ENCODE measurements at places on chromosomes 11 and 22.

GRCh38 chr11:85965202-85965601 lies 103.7 kb downstream of the PICALM start:
- DNase-seq = no peak

DNA sequence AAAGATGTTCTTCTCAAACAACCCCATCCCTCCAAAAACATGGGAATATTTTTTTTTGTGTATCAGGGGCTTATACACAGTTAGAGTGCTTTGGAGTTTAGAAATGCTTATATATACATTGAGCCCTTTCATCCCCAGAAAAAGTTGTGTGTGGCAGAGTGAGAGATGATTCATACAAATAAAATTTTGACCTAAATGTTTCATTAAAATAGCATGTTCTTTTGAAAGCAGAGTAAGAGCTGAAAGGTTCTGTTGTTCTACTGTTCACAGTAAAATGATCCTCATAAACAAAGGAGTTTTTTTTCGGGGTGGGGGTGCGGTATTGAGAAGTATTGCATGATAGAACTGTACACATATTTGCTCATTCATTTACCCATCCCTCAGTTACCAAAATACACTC lies 512.4 kb downstream of the DLG2 start:
- DNase-seq = no peak

GRCh38 chr11:127528297-127528696 lies 527.7 kb upstream of the KIRREL3 start:
- no peak for DNase-seq

DNA sequence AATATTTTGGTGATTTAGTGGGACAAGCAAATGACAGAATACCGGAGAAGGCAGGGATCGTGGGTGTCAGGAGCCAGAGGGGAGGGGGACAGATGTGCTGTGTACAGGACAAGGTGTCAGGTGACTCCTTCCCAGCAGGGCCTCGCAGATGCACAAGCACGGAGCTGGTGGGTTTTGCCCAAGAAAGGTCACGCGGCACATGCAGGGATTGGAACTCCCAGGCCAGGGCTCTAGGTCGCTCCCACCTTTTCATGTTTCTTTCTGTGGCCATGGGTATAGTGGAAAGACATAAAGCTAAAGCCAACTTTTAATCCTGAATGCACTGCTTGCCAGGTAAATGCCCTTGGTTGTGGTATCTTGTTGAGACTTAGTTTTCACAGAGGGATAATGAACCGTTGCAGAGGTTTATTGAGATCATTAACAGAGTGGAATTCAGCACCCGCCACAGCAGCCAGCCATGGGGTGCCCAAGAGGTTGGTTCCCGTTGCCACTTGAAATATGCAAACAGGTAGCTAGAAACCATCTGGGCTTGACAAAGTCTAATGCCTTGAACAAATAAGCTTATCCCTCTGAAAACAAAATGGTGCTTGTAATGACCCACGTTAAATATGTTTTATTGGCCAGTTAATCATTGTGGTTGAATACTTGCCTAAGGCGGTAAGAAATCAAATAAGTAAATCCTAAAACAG lies 10.1 kb downstream of the C22orf23 start:
- no peak for DNase-seq

- no peak for DNase-seq
Observed at GRCh38 chr22:44286646-44287045, 26.1 kb downstream of the SHISAL1 start.

DNA sequence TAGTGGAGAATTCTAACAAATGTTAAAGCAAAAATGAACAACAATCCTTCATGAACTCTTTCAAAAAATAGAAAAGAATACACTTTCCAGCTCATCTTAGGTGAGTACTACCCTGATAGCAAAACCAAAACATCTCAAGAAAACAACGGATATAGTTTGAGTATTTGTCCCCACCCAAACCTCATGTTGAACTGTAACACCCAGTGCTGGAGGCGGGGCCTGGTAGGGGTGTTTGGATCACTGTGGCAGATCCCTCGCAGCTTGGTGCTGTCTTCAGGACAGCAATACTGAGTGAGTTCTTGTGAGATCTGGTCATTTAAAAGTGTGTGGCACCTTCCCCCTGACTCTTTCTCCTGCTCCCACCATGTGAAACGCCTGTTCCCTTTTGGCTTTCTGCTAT lies 27.0 kb downstream of the NCAPD3 start:
- DNase-seq = no peak

- no peak for DNase-seq
Observed at GRCh38 chr22:36303874-36304273, 50.9 kb downstream of the APOL1 start.

- no peak for DNase-seq
Observed at GRCh38 chr11:64620381-64620971, 29.5 kb downstream of the SLC22A12 start.

DNA sequence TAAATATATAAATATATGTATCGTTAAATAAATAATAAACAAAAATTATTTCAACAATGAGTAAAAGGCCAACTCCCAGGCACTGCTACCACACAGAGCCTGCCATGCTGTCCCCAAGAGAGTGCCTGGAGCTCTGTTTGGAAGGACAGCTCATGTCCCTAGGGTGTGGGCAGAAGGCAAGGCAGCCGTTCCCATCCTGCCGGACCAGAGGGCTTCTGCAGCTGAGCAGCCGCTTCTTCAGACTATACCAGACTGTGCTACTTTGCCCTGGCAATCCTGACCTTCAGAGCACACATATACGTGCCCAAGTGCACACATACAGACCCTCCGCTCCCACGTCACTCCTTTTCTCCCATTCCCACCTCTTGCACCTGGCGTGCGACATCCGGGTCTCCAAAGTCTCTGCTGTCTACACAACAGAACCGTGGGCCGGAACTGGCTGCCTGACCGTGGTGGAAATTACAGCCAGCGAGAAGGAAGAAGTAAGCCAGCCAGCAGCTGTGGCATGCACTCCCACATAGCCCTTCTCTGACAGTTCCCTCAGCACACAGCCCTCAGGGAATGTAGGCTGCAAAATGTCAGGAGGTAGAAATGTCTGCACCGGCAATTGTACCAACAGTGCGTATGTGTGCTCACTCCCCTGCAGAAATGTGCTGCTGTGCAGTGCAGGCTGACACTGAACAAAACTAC lies 24.0 kb downstream of the PAX6 start:
- DNase-seq = no peak

- DNase-seq = no peak
Observed at GRCh38 chr11:125132596-125132995, 21.2 kb upstream of the TMEM218 start.

GRCh38 chr11:117523680-117524079 lies 196.0 kb downstream of the CEP164 start:
- DNase-seq = no peak

GRCh38 chr11:78753297-78753696 lies 178.6 kb upstream of the NARS2 start:
- no peak for DNase-seq

DNA sequence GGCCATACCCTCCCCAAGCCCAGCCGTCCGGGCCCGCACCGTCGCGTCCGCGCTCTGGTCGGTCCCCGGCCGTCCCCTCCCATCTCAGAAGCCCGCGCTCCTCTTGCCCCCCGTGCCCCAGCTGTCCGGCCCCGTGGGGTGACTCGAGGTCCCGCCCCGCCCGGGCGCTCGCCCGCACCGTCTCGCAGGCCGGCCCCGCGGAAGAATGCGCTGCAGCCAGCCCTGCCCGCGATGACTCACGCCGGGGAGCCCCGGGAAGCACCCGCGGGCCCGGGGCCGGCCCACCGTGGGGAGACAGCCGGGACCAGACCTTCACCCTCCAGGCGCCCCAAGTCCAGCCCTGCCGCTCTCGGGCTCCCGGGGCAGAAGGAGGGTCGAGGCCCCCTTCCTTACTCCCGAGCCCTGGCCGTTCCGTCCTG lies 320 bp upstream of the PHLDA2 start:
- DNase-seq = no peak

- no peak for DNase-seq
Observed at GRCh38 chr11:116502641-116503061, 270.1 kb downstream of the BUD13 start.

- no peak for DNase-seq
Observed at GRCh38 chr11:64763526-64764039, 3.8 kb upstream of the PYGM start.

DNA sequence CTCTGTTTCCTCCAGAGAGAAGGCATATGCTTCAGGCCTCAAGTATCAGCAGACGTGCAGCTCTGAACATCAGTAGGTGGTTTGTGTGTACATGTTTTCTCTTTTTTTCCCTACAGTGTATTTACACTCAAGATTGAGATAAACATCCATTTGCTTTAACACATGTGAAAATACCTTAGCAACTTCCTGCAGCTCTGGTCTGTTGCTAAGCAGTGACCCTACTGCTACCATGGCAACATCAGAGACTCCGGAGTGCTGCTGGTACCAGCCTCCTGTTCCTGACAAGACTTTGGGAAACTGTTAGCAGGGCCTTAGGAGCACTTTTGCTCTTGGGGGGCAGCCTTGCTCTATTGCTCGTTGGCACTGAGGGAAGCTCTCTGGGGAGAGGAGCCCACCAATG lies 221.2 kb upstream of the PLET1 start:
- no peak for DNase-seq

GRCh38 chr22:19052941-19053541 lies 69.2 kb downstream of the DGCR2 start:
- DNase-seq = no peak

DNA sequence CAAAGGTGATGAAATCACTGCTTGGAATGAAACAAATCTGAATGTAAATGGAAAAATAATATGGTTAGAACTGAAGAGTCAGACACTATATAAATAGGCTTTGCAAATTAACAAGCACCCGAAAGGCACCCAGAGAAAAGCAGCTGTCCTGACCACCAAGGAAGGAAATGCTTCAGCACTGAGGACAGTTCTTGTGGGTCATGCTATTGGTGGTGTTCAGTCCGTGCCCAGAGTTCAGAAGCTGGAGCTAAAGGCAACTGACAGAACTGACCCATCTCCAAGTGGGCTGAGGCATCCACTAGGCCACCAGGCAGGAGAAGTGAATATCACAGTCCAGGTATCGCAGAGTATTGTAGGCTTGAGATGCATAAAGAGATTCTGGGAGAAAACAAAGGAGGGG lies 208.9 kb downstream of the OPCML start:
- no peak for DNase-seq

GRCh38 chr22:24695561-24696511 lies 78.7 kb downstream of the PIWIL3 start:
- no peak for DNase-seq

DNA sequence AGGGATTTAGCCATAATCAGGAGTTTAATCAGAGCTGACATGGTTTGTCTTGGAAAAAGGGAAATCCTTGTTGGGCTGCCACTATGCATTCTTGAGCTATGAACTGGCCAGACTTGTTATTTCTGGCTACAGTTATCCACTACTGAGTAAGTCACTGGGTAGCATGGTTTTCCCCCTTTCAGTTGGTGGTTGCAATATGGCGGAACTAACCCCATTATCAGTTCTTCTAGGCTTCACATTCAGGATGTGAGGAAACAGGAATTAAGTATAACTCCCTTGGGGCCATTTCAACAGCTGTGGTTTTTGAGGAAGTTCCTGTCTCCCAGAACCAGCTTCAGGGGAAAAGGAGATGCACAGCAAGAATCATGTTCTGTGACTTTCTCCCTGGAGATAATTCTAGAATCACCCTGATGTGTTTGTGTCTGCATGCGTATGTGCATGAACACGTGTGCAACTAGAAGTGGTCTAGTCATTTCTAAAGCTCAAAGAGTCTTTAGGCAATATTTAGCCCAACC lies 103.0 kb upstream of the CD44 start:
- DNase-seq = peak; percentile 72

DNA sequence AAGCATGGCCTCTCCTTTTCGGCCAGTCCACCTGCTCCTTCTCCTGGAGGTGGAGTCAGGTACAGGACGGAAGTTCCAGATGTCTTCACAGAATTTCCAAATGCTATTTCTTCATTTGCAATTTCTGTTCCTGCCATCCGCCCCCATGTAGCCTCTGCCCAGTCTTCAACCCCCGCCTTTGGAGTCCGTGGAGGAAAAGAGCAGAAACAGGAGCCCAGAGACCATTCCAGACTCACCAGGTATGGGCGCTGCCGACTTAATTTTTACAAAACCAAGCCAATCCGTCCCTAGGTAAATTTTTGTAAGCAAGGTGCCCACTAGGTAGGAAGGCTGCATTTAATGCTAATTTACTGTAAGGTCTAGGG lies 28.9 kb downstream of the RELT start:
- no peak for DNase-seq
